Stimulated activated CD8-positive, alpha-beta memory T cell treated with anti-CD3 and anti-CD28 coated beads, Interleukin-15, amount 100 ng/mL, for 48 hours (primary cell): ENCODE measurements at places on chromosomes 13 and 19.

DNA sequence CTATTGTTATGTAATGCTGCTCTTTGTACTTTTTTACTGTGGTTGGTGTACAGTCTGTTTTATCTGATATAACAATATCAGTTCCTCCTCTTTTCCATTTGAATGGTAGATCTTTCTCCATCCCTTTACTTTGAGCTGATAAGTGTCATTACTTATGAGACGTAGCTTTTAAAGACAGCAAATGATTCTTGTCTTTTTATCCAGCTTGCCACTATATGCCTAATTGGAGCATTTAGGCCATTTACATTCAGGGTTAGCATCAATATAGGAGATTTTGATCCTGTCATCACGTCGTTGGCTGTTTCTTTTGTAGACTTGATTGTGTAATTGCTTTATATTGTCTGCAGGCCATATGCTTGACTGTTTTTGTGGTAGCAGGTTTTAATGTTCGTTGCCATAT lies 894.2 kb upstream of the ATXN8OS start:
- DNase-seq, result no peak

DNA sequence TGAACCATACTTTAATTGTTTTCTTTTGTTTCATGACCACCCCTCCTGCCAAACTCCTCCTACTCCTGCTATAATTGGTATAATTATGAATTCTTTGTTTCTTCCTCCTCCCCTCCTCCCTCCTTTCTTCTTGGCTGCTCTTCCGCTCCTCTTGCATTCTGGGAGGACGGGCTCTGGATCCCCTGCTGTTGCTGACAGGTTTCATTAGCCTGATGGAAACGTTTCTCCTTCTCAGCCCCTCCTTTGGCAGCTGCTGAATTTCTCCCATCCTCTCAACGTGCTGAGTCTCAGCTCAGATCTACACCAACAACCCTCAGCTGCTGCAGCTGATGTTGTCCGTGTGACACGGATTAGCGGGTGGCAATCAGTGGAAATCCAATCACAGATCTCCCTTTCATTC lies 97.1 kb upstream of the UBAC2 start:
- no peak for DNase-seq

- DNase-seq, result no peak
These were observed 16.4 kb upstream of the SELENOW start for GRCh38 chr19:47762151-47762550.

GRCh38 chr13:20461860-20462532 lies 63.7 kb downstream of the CRYL1 start:
- DNase-seq, result no peak

- DNase-seq, result no peak
These were observed 521 bp upstream of the SHISA2 start for GRCh38 chr13:26052337-26052736.

DNA sequence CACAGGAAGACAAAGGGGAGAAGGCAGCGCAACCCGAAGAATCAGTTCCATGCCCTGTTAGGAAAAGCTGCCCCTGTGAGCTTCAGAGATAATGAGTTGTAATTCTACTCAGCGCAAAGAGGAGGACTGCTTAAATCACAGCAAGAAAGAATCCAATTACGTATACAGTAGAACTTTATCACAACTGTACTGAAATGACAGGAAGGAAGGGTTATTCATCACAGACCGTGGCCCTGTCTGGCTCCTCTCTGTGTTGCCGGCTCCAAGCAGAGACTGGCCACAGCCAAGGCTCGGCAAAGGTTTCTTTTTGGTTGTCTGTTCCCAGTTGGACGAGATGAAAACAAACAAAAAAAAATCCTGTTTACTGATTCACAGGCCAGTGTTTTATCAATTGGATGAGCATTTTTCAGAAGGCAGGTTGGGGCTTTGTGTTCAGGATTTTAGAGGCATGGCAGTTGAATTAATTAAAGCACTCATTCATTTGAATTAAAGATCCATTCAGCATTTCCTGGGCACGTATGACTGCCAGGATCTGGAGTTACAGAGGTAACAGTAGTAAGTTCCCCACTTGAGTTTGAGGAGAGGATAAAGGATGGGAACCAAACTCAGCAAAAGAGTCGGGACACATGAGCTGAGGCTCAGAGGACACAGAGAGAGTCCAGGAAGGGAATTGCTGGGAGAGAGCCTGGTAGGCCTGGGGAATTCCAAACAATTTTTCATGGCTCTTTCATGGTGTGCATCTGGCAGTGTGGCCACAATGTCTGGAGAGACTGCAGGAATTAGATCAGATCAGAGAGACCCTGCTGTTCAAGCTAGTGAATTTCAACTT lies 341.0 kb downstream of the DNAJC15 start:
- no peak for DNase-seq
